PC-9 (cell line): ENCODE measurements at places on chromosomes 4 and X. TPM values are rescaled to one million over a fixed set of nuclear protein-coding genes. Genes with fewer than 3 reads are reported as not detected.
A peak's percentile ranks its signal among the peaks of the same experiment; 100 is the strongest.

GRCh38 chr4:176939445-176939844 is 146.7 kb upstream of the VEGFC start:
- no peak for DNase-seq
- no peaks in the 10 kb centered on the region for H3K4me1 ChIP-seq
- H3K27me3 ChIP-seq = no peaks in the 10 kb centered on the region
- no peak overlapping the region for H3K4me3 ChIP-seq

- no peaks in the 10 kb centered on the region for H3K4me1 ChIP-seq
- no peak for DNase-seq
- no peak overlapping the region for H3K27ac ChIP-seq
Measured at GRCh38 chrX:124103966-124104365, 142.5 kb downstream of the STAG2 start.

DNA sequence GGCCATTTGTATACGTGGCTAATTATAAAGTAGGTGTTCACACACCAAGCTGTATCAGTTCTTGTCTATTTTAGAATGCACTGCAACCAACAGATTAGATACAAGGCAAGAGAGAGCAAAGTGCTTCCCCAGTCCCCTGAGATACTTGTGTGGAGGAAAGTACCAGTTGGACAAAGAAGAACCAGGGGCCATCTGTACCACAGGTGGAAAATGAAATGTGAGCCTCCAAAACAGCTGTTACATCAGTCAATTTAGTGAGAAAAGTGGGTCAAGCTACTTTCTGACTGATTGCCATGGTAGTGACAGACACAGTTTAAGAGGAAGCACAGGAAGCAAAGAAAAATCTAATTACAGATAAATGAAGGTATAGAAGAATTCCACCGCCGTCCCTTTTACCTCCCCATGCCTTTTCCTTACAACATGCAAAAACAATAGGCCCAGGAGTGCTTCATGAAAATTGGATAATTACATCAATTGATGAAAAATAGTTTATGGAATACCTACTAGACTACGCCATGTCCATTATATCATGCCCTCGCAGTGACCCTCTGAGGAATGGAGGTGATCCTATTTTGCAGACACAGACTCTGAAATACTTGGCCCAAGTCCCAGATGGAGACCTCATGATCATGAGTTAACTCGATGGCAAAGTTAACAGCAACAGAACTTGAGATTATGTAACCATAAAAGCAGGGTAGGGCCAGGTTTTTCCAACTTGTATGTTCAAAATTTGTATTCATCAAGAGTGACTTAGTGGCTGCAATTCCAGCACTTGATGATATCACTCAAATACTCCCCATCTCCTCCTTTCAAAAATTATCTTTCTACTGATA is 15.8 kb downstream of the SMPX start:
- no peaks in the 10 kb centered on the region for H3K36me3 ChIP-seq
- DNase-seq = no peak
- no peak overlapping the region for H3K27ac ChIP-seq
- no peaks in the 10 kb centered on the region for H3K27me3 ChIP-seq
- no peaks in the 10 kb centered on the region for H3K4me1 ChIP-seq
- H3K4me3 ChIP-seq = no peak overlapping the region

GRCh38 chr4:76576824-76577223 is 141.8 kb downstream of the SHROOM3 start:
- no peak for DNase-seq
- no peak overlapping the region for H3K27ac ChIP-seq
- H3K36me3 ChIP-seq = no peaks in the 10 kb centered on the region
- H3K4me1 ChIP-seq = peaks cover 1% of the 10 kb centered on the region; the same call in 1 of the 2 replicates
- H3K27me3 ChIP-seq = no peaks in the 10 kb centered on the region

GRCh38 chrX:71492231-71493065 is 40.5 kb upstream of the OGT start:
- H3K36me3 ChIP-seq = no peaks in the 10 kb centered on the region
- H3K27me3 ChIP-seq = no peaks in the 10 kb centered on the region
- H3K27ac ChIP-seq = no peak overlapping the region
- DNase-seq = no peak

DNA sequence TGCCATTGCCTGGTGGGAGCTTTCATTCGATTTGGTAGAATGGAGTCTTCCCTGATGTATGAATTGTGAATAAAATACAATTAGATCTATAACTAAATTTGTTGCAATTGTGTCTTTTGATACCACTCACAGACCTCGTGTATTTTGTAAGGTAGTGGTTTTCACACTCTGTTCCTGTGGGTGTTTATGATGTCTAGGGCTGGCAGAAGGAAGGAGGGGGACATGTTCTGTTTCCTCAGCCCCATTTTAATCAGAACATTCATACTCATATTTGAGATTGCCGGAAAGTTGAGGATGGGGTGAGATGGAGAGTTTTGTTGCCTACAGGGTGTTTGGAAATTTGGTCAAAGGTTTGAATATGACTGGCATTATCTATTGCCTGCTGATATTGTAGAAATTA is 42.9 kb downstream of the PTTG2 start:
- H3K36me3 ChIP-seq = no peaks in the 10 kb centered on the region
- no peaks in the 10 kb centered on the region for H3K27me3 ChIP-seq
- H3K27ac ChIP-seq = peak overlapping the region; percentile 73
- H3K4me1 ChIP-seq = peaks cover 14% of the 10 kb centered on the region

GRCh38 chrX:83022020-83022419 is 486.1 kb upstream of the POU3F4 start:
- no peaks in the 10 kb centered on the region for H3K36me3 ChIP-seq
- no peak overlapping the region for H3K27ac ChIP-seq
- H3K27me3 ChIP-seq = no peaks in the 10 kb centered on the region
- no peak overlapping the region for H3K4me3 ChIP-seq
- no peaks in the 10 kb centered on the region for H3K4me1 ChIP-seq

- no peak overlapping the region for H3K4me3 ChIP-seq
- DNase-seq = no peak
- no peak overlapping the region for H3K27ac ChIP-seq
- H3K27me3 ChIP-seq = no peaks in the 10 kb centered on the region
Measured at GRCh38 chrX:120731386-120731785, 101.5 kb upstream of the C1GALT1C1 start.

DNA sequence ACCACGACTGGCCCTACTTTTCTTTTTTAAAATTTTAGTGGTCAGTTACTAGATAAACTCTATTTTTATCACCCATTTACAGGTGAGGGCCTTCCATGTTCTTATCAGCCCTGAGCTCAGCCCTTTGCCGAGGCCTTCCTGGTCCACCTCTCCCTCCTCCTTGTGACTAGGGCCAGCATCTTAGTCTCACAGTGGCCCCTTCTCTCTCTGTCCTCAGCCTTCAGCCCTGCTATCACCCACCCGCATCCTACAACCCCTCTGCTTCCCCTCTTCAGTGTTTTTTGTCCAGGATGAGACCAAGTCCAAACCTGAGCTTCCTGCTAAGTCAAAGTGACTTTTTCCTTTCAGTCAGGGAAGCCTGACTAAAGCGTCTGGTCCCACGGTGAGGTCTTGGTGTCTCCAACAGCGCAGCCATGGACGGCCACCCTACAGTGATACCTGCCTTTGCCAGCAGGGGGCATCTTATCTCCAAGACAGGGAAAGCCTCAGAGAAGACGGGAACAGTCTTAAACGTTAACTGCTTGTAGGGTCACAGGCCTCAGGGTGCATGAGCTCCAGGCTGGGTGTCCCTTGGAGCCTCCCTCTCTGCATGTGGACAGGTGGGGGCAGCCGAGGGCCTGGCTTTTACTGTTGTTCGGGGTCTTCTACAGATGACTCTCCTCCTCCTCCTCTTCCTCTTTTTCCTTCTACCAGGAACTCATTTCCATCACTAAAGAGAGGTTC is 11.7 kb upstream of the GAGE10 start:
- H3K27me3 ChIP-seq = no peaks in the 10 kb centered on the region
- no peak overlapping the region for H3K4me3 ChIP-seq
- H3K27ac ChIP-seq = no peak overlapping the region
- H3K4me1 ChIP-seq = no peaks in the 10 kb centered on the region
- H3K36me3 ChIP-seq = no peaks in the 10 kb centered on the region
- peak; percentile 33 for DNase-seq

- no peak for DNase-seq
- H3K27me3 ChIP-seq = peaks cover 4% of the 10 kb centered on the region
- H3K4me1 ChIP-seq = no peaks in the 10 kb centered on the region
- H3K4me3 ChIP-seq = no peak overlapping the region
- H3K36me3 ChIP-seq = no peaks in the 10 kb centered on the region
- no peak overlapping the region for H3K27ac ChIP-seq
Measured at GRCh38 chrX:111386615-111387233, 25.3 kb downstream of the DCX start.

The WDR19 gene
- 26.1 and 33.2 TPM in 2 replicates for total RNA-seq

The RTL9 gene
- 0.79 TPM in 1 of 2 replicates, not detected in the other for total RNA-seq

The CLNK gene
- total RNA-seq = not detected in 2 replicates

The TMEM165 gene
- total RNA-seq = 61.4 and 61.8 TPM in 2 replicates
